ENCODE measurements at places on chromosomes 3 and 15.

GRCh38 chr15:87154761-87155160 is 1075.1 kb downstream of the AGBL1 start:
- H3K4me3 ChIP-seq, result no peak overlapping the region
- no peaks in the 10 kb centered on the region for H3K27me3 ChIP-seq
- no peak for DNase-seq
- H3K4me1 ChIP-seq, result no peaks in the 10 kb centered on the region
- no peak overlapping the region for H3K27ac ChIP-seq

GRCh38 chr15:87245592-87245991 is 1010.9 kb downstream of the NTRK3 start:
- no peaks in the 10 kb centered on the region for H3K27me3 ChIP-seq
- H3K4me1 ChIP-seq, result no peaks in the 10 kb centered on the region
- no peak for DNase-seq
- H3K36me3 ChIP-seq, result no peaks in the 10 kb centered on the region
- no peak overlapping the region for H3K27ac ChIP-seq

DNA sequence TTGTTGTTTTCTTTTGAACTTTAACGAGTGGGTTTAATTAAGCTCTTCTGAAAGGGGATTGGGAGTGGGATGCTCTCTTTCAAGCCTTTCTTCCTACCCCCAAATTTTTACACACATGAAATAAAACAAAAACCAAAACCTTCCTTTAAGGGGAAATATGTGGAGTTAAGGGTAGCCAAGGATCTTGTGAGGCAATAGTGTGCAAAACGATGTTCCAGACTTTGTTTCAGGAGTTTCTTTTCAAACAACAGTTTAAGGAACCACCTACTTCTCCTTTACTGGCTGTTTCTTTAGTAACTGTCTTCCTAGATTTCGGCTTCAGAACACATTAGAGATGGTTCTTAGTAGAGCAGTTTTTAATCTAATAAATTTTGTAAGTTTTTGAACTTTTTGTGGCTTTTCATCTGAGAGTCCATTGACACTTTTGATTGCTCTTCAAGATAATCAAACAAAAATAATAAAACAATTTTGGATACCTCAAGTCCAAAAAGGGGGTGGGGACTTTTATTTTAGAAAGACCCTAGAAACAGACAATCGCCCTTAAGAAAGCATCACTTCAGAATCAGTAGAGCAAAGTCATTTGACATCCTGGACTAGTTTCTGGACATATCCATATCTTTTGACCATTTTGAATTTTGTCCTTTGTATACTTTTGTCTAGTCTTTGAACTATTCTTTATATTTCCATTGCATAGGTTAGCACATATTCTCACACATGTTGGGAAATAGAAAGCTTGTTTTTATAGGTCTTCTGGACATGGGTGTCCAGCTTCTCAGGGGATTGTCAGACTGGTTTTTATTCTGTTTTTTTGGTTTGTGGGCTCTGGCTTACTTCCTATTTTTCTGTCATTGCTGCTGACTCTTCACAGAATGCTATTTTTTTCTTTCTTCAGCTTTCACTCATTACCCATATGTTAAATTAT is 6.0 kb downstream of the DIPK2A start:
- no peaks in the 10 kb centered on the region for H3K36me3 ChIP-seq
- no peak for DNase-seq
- H3K27ac ChIP-seq, result no peak overlapping the region
- H3K4me3 ChIP-seq, result no peak overlapping the region

GRCh38 chr3:118810499-118811035 is 224.1 kb downstream of the IGSF11 start:
- no peaks in the 10 kb centered on the region for H3K27me3 ChIP-seq
- no peaks in the 10 kb centered on the region for H3K4me1 ChIP-seq
- no peak overlapping the region for H3K27ac ChIP-seq
- H3K36me3 ChIP-seq, result no peaks in the 10 kb centered on the region
- H3K4me3 ChIP-seq, result no peak overlapping the region
- no peak for DNase-seq

DNA sequence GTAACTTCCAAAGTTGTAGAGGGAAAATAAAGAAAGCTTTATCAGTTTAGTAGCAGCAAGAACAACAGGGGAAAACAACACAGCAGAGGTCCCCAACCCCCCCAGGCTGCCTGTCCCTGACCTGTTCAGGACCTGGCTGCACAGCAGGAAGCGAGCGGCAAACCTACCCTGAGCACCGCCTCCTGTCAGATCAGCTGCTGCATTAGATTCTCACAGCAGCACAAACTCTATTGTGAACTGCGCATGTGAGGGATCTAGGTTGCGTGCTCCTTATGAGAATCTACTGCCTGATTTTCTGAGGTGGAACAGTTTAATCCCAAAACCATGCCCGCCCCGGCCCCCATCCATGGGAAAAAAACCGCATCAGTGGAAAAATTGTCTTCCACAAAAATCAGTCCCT is 40.3 kb downstream of the USP50 start:
- no peak overlapping the region for H3K4me3 ChIP-seq
- no peak for DNase-seq
- H3K36me3 ChIP-seq, result no peaks in the 10 kb centered on the region
- no peak overlapping the region for H3K27ac ChIP-seq
- H3K27me3 ChIP-seq, result no peaks in the 10 kb centered on the region

DNA sequence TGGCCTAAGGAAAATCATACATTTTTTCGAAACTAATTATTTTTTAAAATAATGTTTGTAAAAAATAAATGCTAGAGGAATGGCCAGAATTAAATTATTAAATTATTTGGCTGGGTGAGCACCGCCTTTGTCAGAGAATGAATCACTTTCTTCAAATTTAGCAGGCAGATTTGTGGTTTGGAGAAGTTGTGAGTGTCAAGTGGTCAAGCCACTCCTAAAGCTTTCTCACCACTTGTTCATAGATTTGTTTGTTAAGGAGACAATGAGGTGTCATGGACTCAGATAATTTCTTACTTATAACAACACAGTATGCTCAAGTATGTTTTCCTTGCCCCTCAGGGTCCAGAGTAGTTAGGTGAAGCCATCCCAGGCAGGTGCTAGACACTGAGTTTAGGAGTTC is 196.2 kb downstream of the TUSC7 start:
- no peaks in the 10 kb centered on the region for H3K4me1 ChIP-seq
- DNase-seq, result no peak
- no peaks in the 10 kb centered on the region for H3K27me3 ChIP-seq
- H3K36me3 ChIP-seq, result no peaks in the 10 kb centered on the region
- H3K4me3 ChIP-seq, result no peak overlapping the region

DNA sequence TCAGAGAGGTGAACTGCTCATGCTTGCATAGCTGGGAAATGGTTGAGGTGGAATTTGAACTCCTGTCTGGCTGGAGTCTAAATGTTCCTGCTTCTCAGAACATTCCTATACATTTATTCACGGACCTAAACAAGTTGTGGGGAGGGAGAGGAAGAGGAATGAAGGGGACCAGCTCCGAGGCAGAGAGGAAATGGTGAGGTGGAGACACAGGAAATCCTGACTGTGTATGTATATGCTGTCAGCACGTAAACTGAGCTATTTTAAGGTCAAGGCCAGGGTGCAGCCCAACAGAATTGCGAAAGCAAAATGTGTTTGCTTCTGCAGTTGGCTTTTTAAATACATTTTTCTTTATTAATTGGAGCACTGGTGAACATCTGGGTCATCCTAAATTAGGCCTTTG is 74.1 kb upstream of the POMGNT2 start:
- H3K36me3 ChIP-seq, result no peaks in the 10 kb centered on the region
- no peaks in the 10 kb centered on the region for H3K4me1 ChIP-seq
- no peak overlapping the region for H3K4me3 ChIP-seq

- H3K4me3 ChIP-seq, result no peak overlapping the region
- no peaks in the 10 kb centered on the region for H3K36me3 ChIP-seq
- no peaks in the 10 kb centered on the region for H3K4me1 ChIP-seq
- H3K27ac ChIP-seq, result no peak overlapping the region
- H3K27me3 ChIP-seq, result no peaks in the 10 kb centered on the region
- DNase-seq, result no peak
Measured at GRCh38 chr3:127405791-127406190, 117.9 kb upstream of the PRR20G start.

All from iPS DF 6.9 (cell line).